T-helper 1 cell (primary cell): ENCODE measurements at places on chromosomes 6 and 20.

DNA sequence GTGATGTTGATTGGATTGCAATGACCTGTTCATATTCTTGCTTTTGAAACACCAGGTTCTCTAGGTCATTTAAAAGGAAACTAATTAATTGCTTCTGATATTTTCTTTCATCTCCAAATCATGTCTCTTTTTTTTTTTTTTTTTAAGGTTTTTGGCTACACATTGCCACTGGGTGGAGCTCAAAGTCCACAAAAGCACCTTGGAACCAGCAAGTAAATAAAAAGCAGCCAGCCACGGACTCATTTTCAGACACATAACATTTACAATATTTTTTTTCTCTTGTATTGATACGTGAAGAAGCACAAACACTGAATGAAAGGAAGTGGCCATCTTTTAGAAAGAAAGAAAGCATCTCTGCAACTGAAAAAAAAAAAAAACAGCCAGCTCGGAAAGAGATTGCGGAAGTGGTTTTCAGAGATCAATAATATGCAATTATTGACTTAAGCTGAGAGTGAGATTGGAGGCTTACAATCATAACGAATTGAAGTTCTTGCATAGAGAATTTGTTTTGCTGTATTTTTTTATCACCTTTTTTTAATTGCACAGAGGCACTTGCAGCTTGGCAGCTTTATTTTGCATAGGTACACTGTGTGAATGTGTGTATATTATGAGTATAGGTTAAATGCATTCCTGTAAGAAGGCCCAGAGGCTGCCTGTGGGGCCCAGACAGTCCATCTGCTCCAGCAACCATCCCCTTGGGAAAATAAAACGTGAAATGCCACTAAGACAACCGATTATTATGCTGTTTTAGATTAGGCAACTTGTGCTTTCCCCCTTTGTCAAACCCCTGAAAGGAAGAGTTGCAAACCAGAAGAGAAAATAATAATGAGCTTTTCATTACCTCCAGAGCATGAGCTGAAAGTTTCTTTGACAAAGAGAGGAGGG is 28.2 kb downstream of the CGA start:
- no peak for DNase-seq

GRCh38 chr6:170247178-170247701 is 43.6 kb downstream of the DLL1 start:
- DNase-seq = no peak

- DNase-seq = no peak
Observed at GRCh38 chr6:167757249-167757648, 69.5 kb upstream of the AFDN start.

GRCh38 chr6:156555116-156555515 is 222.1 kb upstream of the ARID1B start:
- DNase-seq = no peak

GRCh38 chr6:166456395-166457156 is 73.8 kb upstream of the MPC1 start:
- DNase-seq = no peak

GRCh38 chr6:33144373-33144772 is 47.9 kb downstream of the COL11A2 start:
- DNase-seq = no peak

- no peak for DNase-seq
Observed at GRCh38 chr6:110609101-110609500, 132.7 kb upstream of the SLC22A16 start.

DNA sequence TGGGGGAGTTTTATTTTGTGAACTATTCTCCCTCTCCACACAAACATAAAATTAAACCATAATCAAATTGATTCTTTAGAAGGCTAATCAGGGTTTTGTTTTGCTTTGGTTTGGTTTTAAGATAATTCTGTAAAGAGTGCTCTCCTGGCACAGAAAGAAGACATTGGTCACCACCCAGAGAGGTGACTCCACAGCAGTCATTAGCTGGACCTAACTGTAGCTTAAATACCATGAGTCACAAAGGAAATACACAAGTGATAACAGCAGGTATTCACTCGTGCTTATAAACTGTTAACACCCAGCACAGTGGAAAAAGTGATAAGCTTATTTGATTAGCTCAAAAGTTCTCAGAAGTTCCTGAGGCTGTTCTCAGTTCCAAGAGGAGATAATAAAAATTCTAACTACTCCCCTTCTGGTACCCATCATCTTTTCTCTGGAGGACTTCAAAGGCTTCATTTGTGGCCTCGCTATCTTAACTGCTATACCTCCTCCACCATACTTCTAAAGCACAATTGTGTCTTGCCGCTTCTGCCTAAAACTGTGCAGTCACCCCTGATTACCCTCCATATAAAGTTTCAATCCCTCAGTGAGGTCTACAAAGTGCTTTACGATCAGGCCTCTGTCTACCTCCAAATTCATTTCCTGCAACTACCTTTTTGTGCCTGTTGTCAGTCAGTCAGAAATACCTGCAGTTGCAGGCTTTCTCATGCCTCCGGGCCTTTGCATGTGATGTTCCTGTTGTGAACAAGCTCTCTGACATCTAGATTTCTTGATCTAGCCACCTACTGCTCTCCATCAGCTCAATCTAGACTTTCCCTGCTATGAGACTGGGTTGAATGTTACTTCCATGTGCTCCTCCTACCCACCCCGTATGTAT is 201.1 kb downstream of the SAMD5 start:
- DNase-seq = no peak

- DNase-seq = no peak
Observed at GRCh38 chr6:42818878-42819277, 37.0 kb downstream of the BICRAL start.

DNA sequence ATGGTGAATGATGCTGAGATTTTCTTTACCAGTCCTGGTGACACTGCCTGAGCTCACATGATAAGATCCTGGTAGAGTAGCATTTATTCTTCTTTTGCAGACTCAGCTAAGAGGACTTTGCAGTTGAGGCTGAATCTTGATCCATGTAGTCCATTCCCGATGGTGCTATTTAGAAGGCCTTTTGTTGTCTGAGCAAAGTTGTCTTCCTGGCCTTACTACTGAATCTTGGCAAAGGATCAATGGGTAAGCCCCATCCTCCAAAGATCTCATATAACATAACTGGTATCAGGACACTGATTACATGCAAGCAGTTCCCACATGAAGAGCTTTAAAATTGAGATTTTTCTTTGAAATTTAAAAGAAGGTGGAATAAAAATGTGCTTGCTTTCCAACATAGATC is 291.6 kb downstream of the SOX4 start:
- DNase-seq = no peak

GRCh38 chr20:8190043-8190880 is 58.2 kb downstream of the PLCB1 start:
- no peak for DNase-seq

DNA sequence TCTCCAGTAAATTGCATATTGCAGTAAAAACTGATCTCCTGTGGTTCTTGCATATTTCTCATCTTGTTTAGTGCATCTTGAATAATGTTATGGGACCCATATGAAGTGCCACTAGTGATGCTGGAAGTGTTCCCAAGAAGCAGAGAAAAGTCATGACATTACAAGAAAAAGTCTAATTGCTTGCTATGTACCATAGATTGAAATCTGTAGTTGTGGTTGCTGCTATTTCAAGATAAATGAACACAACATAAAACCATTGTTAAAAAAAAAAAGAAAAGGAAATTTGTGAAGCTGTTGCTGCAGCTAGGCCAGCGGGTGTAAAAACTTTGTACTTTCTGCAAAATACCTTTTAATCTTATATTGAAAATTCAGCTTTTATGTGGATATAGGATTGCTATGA is 304.5 kb downstream of the PHF3 start:
- DNase-seq = no peak
